NCI-H774 (cell line): ENCODE measurements at places on chromosomes 11 and 22.

- DNase-seq: no peak
Observed at GRCh38 chr11:119759324-119759723, 30.3 kb upstream of the NECTIN1 start.

DNA sequence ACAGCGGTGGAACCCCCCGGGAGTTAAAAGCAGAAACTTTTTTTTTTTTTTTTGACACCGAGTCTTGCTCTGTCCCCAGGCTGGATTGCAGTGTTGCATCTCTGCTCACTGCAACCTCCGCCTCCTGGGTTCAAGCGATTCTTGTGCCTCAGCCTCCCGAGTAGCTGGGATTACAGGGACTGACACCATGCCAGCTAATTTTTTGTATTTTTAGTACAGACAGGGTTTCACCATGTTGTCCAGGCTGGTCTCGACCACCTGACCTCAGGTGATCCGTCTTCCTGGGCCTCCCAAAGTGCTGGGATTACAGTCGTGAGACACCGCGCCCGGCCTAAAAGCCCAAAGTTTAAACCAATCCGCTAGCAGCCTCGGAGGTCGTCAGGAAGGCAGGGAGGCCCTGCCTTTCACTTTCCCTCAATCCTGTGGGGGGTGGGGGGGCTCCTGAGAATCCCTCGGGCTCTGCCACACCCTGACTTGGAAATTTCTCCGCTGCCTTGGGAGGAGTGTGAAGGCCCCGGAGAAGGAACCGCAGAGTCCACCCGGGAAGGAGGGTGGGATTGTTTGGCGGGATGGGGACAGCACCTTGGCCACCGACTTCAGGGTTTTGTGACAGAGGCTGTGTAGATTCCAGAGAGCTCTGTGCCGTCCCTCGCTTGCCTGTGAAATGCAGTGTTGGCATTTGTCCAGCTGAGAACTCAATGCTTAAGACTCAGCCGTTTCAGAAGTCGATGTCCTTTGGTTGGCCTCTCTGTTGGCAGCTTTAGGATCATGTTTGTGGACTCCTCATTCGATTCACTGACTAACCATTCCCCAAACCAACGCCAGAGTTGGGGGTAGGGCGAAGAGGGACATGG lies 1.0 kb downstream of the ARHGAP8 start:
- no peak for DNase-seq

DNA sequence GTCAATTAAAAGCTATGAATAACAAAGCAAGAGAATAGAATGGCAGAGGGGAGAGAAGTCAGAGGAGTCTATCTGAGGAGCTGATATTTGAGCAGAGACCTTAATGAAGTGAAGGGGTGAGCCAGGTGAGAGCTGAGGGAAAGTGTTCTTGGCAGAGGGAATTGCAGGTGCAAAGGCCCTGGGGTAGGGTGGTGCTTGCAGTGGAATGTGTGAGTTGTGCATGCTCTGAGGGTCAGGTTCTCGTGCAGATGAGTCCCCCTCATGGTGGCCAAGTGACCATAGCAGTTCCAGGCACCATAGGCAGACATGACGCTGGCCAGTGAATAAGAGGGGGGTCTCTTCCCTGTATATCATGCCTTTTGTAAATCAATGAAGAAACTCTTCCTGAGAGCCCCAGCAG lies 58.9 kb upstream of the ALX4 start:
- no peak for DNase-seq

- DNase-seq: no peak
Observed at GRCh38 chr22:50293441-50294318, 13.8 kb downstream of the PLXNB2 start.

DNA sequence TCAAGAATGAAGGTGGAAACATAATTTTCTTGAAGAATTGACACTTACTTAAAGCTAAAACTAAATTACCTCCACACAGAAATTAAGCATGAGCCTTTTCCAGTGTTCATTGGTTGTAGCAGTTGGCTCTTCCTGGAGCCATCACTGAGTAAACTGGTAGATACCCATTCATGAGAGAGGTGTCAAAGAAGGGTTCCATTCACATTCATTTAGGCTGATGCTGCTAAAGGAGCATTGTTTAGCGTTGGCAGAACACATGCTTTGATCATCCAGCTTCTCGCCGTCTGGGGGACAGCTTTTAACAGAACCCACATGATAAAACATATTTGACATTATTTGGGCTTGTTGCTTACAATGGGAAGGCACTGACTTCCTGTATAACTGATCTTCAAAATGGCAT lies 71.6 kb downstream of the TNRC6B start:
- DNase-seq: no peak

- no peak for DNase-seq
Observed at GRCh38 chr11:61966734-61967115, 709 bp downstream of the FTH1 start.

GRCh38 chr11:61549177-61549576 lies 31.7 kb downstream of the SYT7 start:
- no peak for DNase-seq

DNA sequence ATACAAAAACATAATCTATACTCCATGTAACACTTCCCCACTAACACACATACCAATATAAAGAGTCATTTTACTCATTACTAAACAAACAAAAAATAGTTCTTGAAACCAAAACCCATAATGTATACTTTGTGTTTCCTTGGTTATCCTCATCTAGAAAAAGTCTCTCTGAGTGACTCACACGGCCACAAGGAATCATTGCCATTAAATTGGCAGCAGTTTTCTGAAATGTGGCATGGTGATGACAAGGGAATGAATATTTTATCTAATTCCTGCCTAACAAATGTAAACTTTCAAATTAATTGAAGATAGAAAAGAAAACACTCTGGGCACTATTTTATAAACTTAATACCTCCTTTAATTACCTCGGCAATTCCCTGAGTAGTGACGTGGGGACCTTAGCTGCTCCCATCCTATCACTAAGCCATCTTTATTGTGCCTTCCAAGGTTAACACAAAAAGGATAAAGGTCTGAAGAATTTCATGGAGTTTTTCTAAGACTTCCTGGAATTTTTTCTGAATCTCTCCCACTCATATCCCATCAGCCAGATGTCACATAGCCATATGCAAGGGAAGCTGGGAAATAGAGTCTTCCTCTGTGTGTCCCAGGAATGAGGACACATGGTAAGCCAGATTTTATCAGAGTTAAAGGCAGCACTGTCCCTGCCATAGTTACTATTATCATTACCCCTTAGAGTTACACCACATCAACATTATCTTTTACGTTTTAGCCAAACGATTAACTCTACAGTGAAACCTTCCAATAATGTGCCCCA lies 857.2 kb upstream of the TENM4 start:
- DNase-seq: no peak

- DNase-seq: no peak
Observed at GRCh38 chr11:128660947-128661346, 32.9 kb upstream of the FLI1 start.

DNA sequence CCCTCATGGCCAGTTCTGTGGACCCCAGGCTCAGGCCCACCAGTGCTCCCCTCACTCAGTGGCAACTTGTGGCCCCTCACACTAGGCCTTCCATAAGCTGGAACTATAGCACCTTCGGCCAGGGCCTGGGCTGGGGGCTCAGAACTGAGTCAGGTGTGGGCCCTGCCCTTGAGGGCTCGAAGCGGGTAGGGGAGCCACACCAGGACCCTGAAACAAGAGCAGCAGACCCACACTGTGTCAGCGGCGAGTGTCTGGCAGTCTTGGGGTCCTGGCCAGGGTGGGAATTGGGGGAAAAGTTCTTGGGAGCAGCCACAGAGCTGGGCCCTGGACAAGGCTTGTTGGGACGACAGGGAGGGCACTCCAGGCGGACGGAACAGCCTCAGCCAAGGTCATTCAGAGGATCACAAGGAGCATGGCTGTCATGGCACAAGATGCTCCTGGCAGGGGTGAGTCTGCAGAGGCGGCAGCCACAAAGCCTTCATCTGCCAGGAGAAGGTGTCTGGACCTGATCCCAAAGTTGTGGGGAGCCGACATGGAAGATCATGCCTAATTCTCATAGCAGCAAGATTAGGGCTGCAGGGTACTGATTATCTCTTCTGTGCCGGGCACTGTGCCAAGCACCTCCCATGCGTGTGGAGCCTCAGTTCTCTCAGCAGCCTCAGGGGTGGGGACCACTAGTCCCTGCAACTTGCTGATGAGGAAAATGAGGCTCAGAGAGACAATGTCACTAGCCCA lies 50.7 kb downstream of the SHISAL1 start:
- DNase-seq: no peak

- no peak for DNase-seq
Observed at GRCh38 chr22:41406410-41406809, 24.7 kb downstream of the TEF start.

GRCh38 chr11:108960501-108960900 lies 295.6 kb downstream of the DDX10 start:
- no peak for DNase-seq

GRCh38 chr11:73451896-73452295 lies 75.7 kb downstream of the RELT start:
- no peak for DNase-seq

- DNase-seq: no peak
Observed at GRCh38 chr11:77118971-77119370, 9.1 kb upstream of the MYO7A start.

GRCh38 chr22:19136915-19137314 lies 5.8 kb downstream of the TSSK2 start:
- no peak for DNase-seq

DNA sequence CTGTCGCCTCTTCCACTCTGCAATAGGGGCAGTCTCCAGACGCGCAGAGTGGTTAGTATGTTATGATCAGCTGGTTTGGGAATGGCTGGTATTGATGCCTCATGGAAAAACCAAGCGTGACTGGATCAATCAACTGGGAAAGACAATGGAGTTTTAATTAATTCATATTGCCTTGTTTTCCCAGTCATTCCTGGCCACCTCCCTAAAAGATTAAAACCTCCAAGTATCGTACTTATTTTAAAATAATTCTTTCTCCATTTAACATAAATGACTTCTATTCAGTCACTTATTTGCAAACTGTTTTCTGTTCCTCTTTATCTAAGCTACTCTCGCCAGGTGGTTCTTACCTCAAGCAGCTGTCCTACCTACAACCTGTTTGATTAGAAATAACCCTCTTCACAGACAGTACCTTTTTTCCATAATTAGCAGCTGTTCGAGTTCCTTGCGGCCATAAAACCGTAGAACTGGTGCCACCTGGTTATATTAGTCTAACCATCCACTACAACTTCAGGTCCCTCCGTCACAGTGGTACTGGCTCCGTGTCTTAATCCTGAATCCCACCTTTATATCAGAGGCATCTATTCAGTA lies 898 bp downstream of the ZNF215 start:
- peak; percentile 12 for DNase-seq

GRCh38 chr22:49367041-49367697 lies 460.5 kb downstream of the BRD1 start:
- DNase-seq: no peak

- DNase-seq: no peak
Observed at GRCh38 chr22:36595154-36595553, 66.2 kb upstream of the EIF3D start.

DNA sequence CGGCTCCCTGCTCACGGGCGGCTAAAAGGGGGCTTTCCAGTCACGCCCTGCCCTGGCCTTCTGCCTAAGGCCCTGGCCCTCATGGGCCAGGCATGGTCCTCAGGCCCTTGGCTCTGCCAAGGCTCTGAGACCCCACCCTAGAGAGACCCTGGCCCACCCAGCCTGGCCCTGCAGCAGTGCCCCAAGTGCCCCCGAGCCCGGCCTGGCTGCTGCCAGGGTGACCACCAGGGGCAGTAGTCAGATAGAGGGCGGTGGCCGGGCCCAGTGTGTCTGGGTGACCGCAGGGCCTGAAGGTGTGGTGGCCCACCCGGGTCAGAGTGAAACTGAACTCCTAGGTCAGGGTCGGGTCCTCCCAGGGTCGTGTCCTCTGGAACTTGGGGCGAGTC lies 29.4 kb upstream of the CCDC188 start:
- DNase-seq: no peak

DNA sequence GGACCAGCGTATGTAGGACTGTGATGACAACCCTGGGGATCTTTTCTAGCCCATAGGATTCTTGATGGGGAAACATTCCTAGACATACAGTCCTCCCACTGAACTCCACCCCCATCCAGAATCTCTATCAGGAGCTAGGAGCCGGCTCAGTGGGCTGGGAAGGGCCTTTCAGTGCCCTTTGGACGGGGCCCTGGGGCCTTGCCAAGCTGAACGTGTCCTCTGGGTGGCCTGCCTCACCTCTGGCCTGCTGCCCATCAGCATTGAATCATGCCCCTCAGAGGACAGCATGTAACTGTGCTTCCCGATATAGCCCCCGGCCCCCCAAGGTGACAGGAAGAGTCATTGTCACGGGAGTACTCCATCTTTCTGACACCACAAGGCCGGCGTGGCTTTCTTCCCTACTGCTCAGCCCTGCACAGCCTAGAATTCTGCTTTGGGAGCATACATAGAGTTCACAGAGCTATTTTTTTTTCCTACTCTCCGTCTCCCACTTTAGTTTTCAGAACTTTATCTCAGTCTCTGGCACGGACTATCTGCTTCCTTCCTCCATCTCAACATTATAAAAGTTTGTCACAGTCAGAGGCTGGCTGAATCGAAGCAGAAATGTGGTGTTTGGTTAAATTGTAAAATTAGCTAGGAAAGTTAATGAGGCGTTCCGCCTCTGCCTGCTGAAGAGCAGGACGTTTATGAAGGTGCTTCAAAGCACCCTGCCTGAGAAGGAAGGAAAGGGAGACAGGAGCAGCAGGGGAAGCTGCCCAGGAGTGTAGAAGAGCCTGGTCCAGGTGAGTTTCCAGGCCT lies 111.9 kb downstream of the ZBTB16 start:
- DNase-seq: no peak

GRCh38 chr11:131866535-131867400 lies 496.4 kb downstream of the NTM start:
- no peak for DNase-seq

DNA sequence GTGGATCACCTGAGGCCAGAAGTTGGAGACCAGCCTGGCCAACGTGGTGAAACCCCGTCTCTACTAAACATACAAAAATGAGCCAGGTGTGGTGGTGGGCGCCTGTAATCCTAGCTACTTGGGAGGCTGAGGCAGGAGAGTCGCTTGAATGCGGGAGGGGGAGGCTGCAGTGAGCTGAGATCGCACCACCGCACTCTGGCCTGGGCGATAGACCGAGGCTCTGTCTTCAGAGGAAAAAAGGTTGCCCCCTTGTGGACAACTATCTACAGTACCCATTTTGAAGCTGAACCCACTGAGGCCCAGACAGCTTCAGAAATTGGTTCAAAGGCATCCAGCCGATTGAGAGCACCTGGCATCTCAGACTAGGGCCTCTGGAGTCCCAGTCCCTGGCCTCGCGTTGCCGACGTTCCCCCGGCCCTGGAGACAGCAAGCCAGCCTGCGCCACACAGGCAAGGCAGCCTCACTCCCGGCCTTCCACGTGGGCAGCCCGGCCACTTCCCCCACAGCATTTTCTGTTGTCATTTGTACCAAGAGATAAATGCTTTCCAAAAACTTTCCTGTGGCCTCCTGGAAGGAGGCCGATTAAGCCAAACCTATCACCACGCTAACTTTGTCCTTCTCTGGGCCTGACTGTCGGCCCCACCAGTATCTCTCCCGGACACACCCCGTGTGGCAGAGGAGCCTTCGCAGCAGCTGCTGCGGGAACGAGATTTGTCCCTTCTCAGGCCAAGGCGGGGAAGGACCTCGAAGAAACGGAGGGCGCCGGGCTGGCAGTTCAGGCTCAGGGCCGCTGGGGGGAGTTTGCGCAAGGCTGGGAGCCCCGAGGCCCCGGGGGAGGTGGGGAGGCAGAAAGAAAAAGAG lies 82.8 kb downstream of the FLI1 start:
- no peak for DNase-seq
